ENCODE measurements at places on chromosomes 11 and 22.

GRCh38 chr11:80616070-80616800 is 1175.4 kb upstream of the TENM4 start:
- peak; percentile 67 for DNase-seq

DNA sequence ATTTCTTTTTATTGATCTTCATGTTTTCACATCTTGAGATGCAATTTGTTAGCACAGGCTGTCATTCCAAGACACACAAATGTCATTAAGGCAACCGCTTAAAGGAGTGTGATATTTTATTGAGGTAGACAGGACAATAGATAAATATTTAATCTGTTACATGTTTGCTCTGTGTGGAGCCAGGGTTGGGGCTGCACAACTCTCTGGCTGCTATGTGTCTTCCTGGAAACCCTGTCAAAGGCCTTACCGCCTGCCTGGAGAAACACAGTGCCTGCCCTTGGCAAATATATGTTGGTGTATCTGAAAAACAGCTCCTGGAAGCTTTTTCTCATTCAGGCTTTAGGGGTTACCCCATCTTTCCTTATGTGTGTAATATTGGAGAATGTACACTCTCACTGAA is 139.7 kb upstream of the TEAD1 start:
- DNase-seq: no peak

GRCh38 chr11:68903288-68904247 is at the start of the genes IGHMBP2 and MRPL21:
IGHMBP2 (plus strand) TSS chr11:68903891; CDS start chr11:68903953, 62 bp downstream.
MRPL21 (minus strand) TSS chr11:68903832; CDS start chr11:68903810, 22 bp downstream.
- peak; percentile 95 for DNase-seq

DNA sequence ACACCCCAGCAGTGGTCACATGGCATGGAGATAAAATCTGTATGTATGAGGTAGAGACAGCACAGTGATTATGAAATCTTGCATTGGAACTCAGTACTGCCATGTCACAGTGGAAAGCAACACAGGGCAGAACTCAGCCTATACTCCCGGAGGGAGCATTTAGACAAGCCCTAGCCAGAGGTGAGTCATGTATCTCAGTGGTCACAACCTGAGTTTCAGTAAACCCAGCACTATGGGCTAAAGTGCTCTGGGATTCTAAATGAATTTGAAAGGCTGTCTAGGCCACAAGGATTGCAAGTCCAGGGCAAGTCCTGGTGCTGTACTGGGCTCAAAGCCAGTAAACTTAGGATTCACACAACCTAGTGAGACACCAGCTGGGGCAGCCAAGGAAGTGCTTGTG is 1717.1 kb upstream of the RAG2 start:
- DNase-seq: peak; percentile 1

- DNase-seq: no peak
These were observed 3.8 kb downstream of the TPCN2 start for GRCh38 chr11:69052343-69053168.

- DNase-seq: no peak
These were observed 184.9 kb downstream of the SNX19 start for GRCh38 chr11:130731401-130731800.

DNA sequence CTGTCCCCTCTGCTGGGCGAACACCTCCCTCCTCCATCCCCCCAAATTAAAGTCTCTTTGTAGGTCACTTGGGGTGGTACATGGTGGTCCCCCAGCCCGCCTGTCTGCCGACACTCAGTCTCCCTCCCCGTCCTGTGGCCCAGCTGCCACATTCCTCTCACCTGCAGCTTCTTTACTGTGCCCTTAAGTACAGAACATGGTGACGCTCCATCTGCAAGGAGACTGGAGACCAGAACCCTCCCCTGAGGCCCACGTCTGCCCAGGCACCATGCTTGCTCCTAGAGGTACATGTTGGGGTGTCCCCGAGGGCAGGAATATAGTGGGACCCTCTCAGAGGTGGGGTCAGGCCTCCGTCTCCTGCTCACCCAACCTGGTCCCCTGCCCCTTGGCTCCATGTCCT is 5.6 kb upstream of the EHD1 start:
- no peak for DNase-seq

GRCh38 chr11:43931717-43932039 is 10.8 kb upstream of the C11orf96 start:
- no peak for DNase-seq

GRCh38 chr11:122516686-122517085 is 138.8 kb upstream of the UBASH3B start:
- DNase-seq: no peak

- peak; percentile 29 for DNase-seq
These were observed 388.4 kb downstream of the SOX6 start for GRCh38 chr11:15967966-15968365.

DNA sequence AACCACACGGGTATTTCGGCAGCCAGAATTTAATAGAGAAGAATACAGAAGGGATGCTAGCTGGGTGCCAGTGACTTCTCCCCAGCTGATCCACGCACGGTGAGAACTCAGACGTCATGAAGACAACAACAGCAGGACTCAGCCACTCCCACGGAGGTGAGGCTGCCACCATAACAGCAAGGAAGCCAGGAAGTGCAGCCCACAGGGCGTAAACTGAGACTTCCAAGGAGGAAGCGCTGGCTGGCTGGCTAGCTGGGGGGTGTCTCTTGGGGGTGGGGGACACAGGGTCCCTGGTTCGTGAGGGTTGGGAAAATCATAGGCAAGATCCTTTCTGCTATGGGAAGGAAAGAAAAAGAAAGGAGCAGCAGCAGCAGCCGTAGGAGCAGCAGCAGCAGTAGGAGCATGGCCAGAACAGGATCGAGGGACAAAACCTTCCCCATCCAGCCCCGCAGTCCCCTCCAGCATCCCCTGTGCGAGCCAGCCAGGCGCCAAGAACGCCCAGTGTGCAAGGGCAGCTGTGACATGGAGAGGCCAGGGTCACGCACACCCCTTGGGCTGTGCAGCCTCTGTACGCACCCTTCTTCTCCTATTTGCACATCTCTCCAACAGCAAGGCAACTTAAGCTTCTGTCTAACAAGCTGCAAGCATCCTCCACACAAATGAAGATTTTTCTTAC is 49.6 kb upstream of the SHANK2 start:
- DNase-seq: no peak

- no peak for DNase-seq
These were observed 1025.9 kb downstream of the NTM start for GRCh38 chr11:132396318-132396717.
